ENCODE measurements at places on chromosomes 7 and 10. TPM values are rescaled to one million over a fixed set of nuclear protein-coding genes. Genes with fewer than 3 reads are reported as not detected.

BCAP29 gene
- total RNA-seq: 92.6 TPM

CDH23 gene
- 0.25 TPM for total RNA-seq

CCDC172 gene
- not detected for total RNA-seq

HTRA1 gene
- total RNA-seq: 156 TPM

GUSB gene
- 25.9 TPM for total RNA-seq

SLC13A1 gene
- not detected for total RNA-seq

GDF2 gene
- not detected for total RNA-seq

FGL2 gene
- 39.3 TPM for total RNA-seq

PNLIP gene
- total RNA-seq: not detected

EGFR gene
- total RNA-seq: 147 TPM

AASS gene
- 53.9 TPM for total RNA-seq

HECW1 gene
- total RNA-seq: 3.6 TPM

CYP17A1 gene
- total RNA-seq: not detected

SYT15B gene
- total RNA-seq: not detected

AGBL3 gene
- 0.41 TPM for total RNA-seq

OLAH gene
- not detected for total RNA-seq

SPDYE2B gene
- 0.16 TPM for total RNA-seq

GIMAP1 gene
- total RNA-seq: not detected

NACAD gene
- 5.5 TPM for total RNA-seq

MOGAT3 gene
- total RNA-seq: not detected

NUDT13 gene
- total RNA-seq: 1.8 TPM

PLPP4 gene
- not detected for total RNA-seq

MNX1 gene
- not detected for total RNA-seq

NKX2-3 gene
- total RNA-seq: not detected

RBP4 gene
- total RNA-seq: 1.9 TPM

TCAF2 gene
- total RNA-seq: 1.6 TPM

PTF1A gene
- not detected for total RNA-seq

LIPK gene
- total RNA-seq: not detected

ANXA11 gene
- 51.1 TPM for total RNA-seq

FXYD4 gene
- not detected for total RNA-seq

HMX3 gene
- not detected for total RNA-seq

DYDC2 gene
- not detected for total RNA-seq

LHFPL3 gene
- total RNA-seq: not detected

AQP1 gene
- total RNA-seq: 2.8 TPM

TBRG4 gene
- 46.6 TPM for total RNA-seq

TSPAN12 gene
- total RNA-seq: 5.6 TPM

PRR15 gene
- total RNA-seq: 2.4 TPM

Data from fibroblast of the aortic adventitia (primary cell).